Stimulated activated CD4-positive, alpha-beta T cell treated with anti-CD3 and anti-CD28 coated beads, Interleukin-12 subunit alpha, Interleukin-12 subunit beta, amount 100 ng/mL, for 24 hours (primary cell): ENCODE measurements at places on chromosomes 2 and 18.

DNA sequence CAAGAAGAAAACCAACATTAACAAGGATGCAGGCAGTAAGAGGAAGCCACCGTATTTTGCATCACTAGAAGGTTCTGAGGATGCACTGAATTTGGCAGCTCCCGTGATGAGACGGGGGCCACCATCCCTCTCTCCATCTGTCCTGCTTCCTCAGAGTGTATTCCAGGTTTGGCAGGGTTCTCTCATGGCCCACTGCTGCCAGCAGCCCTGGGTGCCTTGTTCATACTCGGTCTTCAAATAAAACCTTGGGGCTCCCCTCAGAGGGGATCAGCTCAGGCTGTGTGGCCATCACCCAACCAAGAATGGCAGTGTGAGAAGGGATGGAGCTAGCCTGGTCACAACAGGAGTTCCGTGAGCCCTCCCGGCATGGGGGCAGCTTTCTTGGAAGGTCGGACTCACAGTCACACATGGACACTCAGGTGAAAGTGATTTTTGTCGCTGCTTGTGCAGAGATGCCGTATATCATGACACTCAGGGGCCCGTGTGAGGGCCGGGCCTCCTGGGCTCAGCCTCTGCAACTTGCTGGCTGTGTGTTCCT is 12.8 kb upstream of the MBP start:
- no peak for DNase-seq

GRCh38 chr2:120920454-120921148 is 184.9 kb downstream of the GLI2 start:
- DNase-seq, result no peak

GRCh38 chr2:174125090-174125489 is 123.2 kb downstream of the OLA1 start:
- no peak for DNase-seq

DNA sequence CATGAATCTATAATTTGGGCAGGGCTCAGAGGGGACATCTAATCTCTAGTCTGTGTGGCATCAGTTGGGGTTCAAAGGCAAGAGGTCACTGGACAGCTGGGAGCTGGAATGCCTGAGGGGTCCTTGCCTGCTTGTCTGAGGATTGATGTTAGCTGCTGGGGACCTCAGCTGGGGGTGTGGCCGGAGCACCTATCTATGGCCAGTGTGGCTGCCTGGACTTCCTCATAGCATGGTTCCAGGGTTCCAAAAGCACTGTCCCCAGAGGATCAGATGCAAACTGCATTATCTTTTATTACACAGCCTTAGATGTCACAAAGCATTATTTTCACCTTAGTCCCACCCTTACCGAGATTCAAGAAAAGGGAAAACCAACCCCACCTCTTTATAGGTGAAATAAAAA is 38.6 kb upstream of the YPEL5 start:
- DNase-seq, result no peak

DNA sequence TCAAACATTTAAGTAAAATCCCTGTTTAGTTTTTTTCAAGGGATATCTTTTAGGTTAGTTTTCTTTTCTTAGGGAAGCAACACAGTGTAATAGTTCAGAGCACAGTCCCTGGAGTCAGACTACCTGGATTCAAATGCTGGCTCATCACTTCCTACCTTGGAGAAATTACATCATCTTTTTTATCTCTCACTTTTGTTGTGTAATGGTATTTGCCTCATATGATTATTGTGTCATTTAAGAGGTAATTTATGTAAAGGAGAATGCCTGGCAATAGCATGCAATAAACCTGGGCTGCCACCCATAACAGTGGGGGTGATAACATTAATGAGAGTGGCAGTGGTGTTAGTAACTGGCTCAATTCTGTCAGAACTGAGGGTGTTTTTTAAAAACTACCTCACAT is 26.3 kb downstream of the ERLEC1 start:
- DNase-seq, result no peak
